ENCODE measurements at places on chromosomes 5 and 9. TPM values are rescaled to one million over a fixed set of nuclear protein-coding genes. Genes with fewer than 3 reads are reported as not detected.
A peak's percentile ranks its signal among the peaks of the same experiment; 100 is the strongest.

GRCh38 chr5:68194386-68194785, 21.2 kb upstream of the PIK3R1 start:
- no peaks in the 10 kb centered on the region for H3K4me1 ChIP-seq
- no peak overlapping the region for H3K27ac ChIP-seq
- DNase-seq, result no peak

GRCh38 chr5:78983601-78984438, 1.3 kb downstream of the ARSB start:
- no peaks in the 10 kb centered on the region for H3K27me3 ChIP-seq
- H3K36me3 ChIP-seq, result no peaks in the 10 kb centered on the region
- H3K27ac ChIP-seq, result peak overlapping the region; percentile 76
- H3K4me1 ChIP-seq, result peaks cover 13% of the 10 kb centered on the region

- H3K36me3 ChIP-seq, result no peaks in the 10 kb centered on the region
- H3K4me1 ChIP-seq, result peaks cover 5% of the 10 kb centered on the region
- no peak for DNase-seq
- no peak overlapping the region for H3K27ac ChIP-seq
- no peaks in the 10 kb centered on the region for H3K27me3 ChIP-seq
These were observed 360.9 kb downstream of the KDM4C start for GRCh38 chr9:7118633-7119032.

DNA sequence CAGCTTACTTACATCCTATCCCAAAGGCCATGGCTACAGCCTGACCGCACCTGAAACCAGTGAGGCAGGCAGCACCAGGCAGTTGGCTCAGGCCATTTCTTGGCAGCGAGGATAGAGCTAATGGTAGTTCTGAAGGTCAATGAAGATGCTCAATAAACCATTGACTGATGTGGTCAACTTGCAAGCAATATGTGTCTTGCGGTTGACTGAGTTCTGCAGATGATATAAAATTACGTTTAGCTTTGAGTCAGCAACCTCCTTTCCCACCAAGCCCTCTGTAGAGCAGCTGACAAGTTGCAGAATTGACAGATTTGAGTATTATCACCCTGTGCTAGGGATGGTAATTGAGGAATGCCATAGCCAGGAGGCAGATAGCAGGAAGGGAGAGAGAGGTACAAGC, 189.0 kb upstream of the PUM3 start:
- H3K27ac ChIP-seq, result no peak overlapping the region
- H3K27me3 ChIP-seq, result no peaks in the 10 kb centered on the region
- no peaks in the 10 kb centered on the region for H3K36me3 ChIP-seq
- no peak for DNase-seq

DNA sequence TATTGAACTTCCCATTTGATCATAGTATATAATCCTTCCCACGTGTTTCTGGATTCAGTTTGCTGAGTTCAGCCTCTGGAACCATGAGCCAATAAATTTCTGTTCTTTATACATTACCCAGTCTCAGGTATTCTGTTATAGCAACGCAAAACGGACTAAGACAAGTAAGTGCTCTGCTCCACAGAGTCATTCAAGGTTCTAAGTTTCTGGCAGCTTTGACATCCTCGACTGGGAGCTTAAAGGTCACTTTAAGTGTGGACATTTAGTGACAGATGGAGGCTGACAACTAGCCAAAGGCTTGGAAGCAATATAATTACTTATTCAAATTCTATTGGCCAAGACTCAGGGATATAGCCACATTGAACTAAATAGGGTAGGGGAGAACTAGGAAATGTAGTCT, 177.7 kb upstream of the RASEF start:
- no peaks in the 10 kb centered on the region for H3K27me3 ChIP-seq
- H3K27ac ChIP-seq, result no peak overlapping the region
- no peaks in the 10 kb centered on the region for H3K4me1 ChIP-seq
- H3K36me3 ChIP-seq, result no peaks in the 10 kb centered on the region
- DNase-seq, result no peak

DNA sequence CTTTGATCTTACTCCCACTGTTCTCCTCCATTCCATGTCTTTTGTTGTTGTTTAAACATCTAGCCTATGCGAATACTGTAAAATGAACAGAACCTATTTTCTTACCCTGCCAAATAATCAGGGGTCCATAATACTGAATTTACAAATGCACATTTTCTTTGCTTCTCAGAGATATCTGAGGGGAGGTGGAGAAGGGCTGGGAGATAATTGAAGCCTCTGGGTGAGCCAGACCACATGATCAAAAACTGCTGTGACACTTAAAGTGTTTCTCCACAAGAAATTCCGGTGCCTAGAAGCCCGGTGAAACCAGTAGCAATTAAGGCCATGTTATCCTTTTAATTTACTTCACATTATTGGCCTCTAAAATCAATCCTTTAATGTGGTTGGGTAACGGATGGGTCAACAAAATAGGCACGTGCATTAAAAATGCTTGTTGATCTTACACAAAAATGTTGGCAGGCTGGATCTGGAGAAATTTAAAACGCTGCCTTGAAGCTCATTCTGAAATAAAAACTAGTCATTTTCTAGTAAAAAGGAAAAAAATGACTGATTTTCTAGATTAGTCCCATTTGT, 10.8 kb downstream of the SEMA6A start:
- H3K4me1 ChIP-seq, result no peaks in the 10 kb centered on the region
- H3K27me3 ChIP-seq, result no peaks in the 10 kb centered on the region
- no peak for DNase-seq

GRCh38 chr5:14749579-14750101, 85.1 kb downstream of the OTULIN start:
- no peak for DNase-seq
- peaks cover 3% of the 10 kb centered on the region for H3K4me1 ChIP-seq
- no peak overlapping the region for H3K4me3 ChIP-seq
- no peak overlapping the region for H3K27ac ChIP-seq

Gene UBE2D2
- 155 TPM for total RNA-seq

Gene SPATA31C1
- not detected for total RNA-seq

Gene ANKRD55
- total RNA-seq, result 7.1 TPM

Gene TNFSF15
- total RNA-seq, result 0.44 TPM

All from naive thymus-derived CD4-positive, alpha-beta T cell (primary cell).